Astrocyte (in vitro differentiated cells and primary cell): ENCODE measurements at places on chromosomes 6 and 20.
A peak's percentile ranks its signal among the peaks of the same experiment; 100 is the strongest.

GRCh38 chr6:138719744-138720143 lies 53.8 kb upstream of the CCDC28A start:
- no peak overlapping the region for H3K27ac ChIP-seq
- no peaks in the 10 kb centered on the region for H3K36me3 ChIP-seq
- no peak for DNase-seq
- H3K4me1 ChIP-seq, result peaks cover 18% of the 10 kb centered on the region

GRCh38 chr6:134938896-134939295 lies 11.0 kb downstream of the ALDH8A1 start:
- H3K4me3 ChIP-seq, result no peak overlapping the region
- H3K36me3 ChIP-seq, result no peaks in the 10 kb centered on the region
- DNase-seq, result peak; percentile 4
- no peak overlapping the region for H3K27ac ChIP-seq
- no peaks in the 10 kb centered on the region for H3K27me3 ChIP-seq

DNA sequence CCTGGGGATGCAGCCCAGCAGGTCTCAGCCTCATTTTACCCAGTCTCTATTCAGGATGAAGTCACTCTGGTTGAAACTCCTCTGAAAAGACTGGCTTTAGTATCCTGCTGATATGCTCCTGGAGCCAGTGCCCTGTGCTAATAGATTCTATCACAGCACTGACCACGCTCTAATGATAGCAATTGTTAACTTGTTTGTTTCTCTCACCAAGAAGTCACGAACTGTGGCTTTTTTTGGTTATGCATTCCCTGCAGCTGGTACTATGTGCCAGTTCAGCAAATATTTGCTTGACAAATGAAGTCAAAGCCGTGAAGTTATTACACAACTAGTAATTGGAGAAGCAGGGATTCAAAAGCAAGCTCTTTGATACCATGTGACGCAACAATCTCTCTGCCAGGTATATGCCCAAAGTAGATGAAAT lies 754.6 kb downstream of the KIF16B start:
- no peaks in the 10 kb centered on the region for H3K4me1 ChIP-seq
- no peak overlapping the region for H3K4me3 ChIP-seq
- no peak for DNase-seq
- H3K27ac ChIP-seq, result no peak overlapping the region

DNA sequence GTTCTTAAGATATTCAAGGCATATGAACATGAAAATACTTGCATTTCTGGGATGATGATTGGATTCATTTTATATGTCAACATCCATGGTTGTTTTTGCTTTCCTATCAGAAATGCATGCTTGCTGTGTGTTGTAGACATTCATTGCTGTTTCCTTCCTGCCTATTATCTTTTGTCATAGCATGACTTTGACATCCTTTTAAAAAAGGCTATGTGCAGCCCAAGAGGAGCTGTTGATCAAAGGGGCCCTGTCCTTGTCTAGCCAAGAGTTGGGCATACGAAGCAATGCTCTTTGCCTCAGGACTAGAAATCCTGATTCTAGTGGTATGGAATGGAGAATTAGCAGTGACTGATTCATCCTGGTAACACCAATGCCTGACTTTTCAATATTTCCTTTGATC lies 143.1 kb downstream of the RNF144B start:
- no peaks in the 10 kb centered on the region for H3K36me3 ChIP-seq
- H3K4me1 ChIP-seq, result no peaks in the 10 kb centered on the region
- H3K27ac ChIP-seq, result no peak overlapping the region
- no peak overlapping the region for H3K4me3 ChIP-seq

- no peaks in the 10 kb centered on the region for H3K36me3 ChIP-seq
- H3K27me3 ChIP-seq, result no peaks in the 10 kb centered on the region
- peak; percentile 18 for DNase-seq
Observed at GRCh38 chr20:61332016-61332975, 80.2 kb downstream of the CDH4 start.

- H3K36me3 ChIP-seq, result no peaks in the 10 kb centered on the region
- H3K27ac ChIP-seq, result no peak overlapping the region
- DNase-seq, result no peak
- no peaks in the 10 kb centered on the region for H3K27me3 ChIP-seq
- H3K4me1 ChIP-seq, result no peaks in the 10 kb centered on the region
Observed at GRCh38 chr6:55675941-55676340, 96.9 kb upstream of the HMGCLL1 start.

GRCh38 chr6:22062807-22063408 lies 233.9 kb downstream of the PRL start:
- DNase-seq, result no peak
- H3K4me1 ChIP-seq, result no peaks in the 10 kb centered on the region
- no peak overlapping the region for H3K4me3 ChIP-seq

DNA sequence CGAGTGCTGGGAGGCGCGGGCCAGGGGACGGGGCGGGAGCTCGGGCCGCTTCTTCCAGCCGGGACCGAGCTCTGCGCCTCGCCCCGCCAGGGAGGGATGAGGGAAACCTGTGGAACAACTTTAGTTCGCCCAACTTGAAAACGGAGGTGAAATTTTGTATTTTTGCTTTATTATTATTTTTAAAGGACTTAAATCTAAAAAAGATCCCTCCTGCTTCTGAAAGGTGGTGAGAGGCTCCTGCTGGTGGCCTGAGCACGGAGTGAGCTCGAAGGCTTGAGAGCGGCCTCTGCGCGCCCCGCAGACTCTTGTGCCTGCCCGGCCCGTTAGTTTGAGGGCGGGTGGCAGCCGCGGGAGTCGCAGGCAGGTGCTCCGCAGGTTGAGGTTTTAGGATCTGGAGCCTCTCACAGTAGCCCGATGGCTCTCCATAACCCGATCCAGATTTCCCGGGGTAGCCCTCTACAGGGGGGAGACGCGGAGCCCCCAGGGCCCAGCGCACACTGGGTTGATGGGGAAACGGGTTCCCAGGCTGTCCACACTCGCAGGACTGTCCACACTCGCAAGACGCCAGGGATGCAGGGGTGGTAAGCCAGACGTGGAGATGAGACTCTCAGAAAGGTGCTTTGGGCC lies 46.2 kb upstream of the SUPT3H start:
- peak overlapping the region; percentile 88 for H3K27ac ChIP-seq
- peaks cover 2% of the 10 kb centered on the region for H3K36me3 ChIP-seq
- no peak for DNase-seq

GRCh38 chr6:105884426-105884825 lies 201.7 kb upstream of the PRDM1 start:
- H3K4me3 ChIP-seq, result no peak overlapping the region
- no peaks in the 10 kb centered on the region for H3K36me3 ChIP-seq
- no peaks in the 10 kb centered on the region for H3K4me1 ChIP-seq
- no peak overlapping the region for H3K27ac ChIP-seq
- no peak for DNase-seq

- H3K27me3 ChIP-seq, result no peaks in the 10 kb centered on the region
- peaks cover 4% of the 10 kb centered on the region for H3K4me1 ChIP-seq
- peak overlapping the region; percentile 22 for H3K27ac ChIP-seq
- DNase-seq, result peak; percentile 65
Observed at GRCh38 chr20:44609516-44610312, 27.3 kb downstream of the PKIG start.

- H3K27ac ChIP-seq, result no peak overlapping the region
- no peak overlapping the region for H3K4me3 ChIP-seq
- no peaks in the 10 kb centered on the region for H3K36me3 ChIP-seq
- DNase-seq, result no peak
- H3K4me1 ChIP-seq, result no peaks in the 10 kb centered on the region
Observed at GRCh38 chr20:31355981-31356380, 12.4 kb upstream of the DEFB118 start.

- H3K36me3 ChIP-seq, result no peaks in the 10 kb centered on the region
- no peak overlapping the region for H3K27ac ChIP-seq
- peaks cover 6% of the 10 kb centered on the region for H3K4me1 ChIP-seq
- DNase-seq, result no peak
Observed at GRCh38 chr6:155372256-155372655, 58.0 kb upstream of the TFB1M start.

GRCh38 chr6:85285114-85285513 lies 164.8 kb upstream of the NT5E start:
- no peak for DNase-seq
- no peaks in the 10 kb centered on the region for H3K4me1 ChIP-seq
- no peak overlapping the region for H3K27ac ChIP-seq
- H3K4me3 ChIP-seq, result no peak overlapping the region
- H3K27me3 ChIP-seq, result no peaks in the 10 kb centered on the region

DNA sequence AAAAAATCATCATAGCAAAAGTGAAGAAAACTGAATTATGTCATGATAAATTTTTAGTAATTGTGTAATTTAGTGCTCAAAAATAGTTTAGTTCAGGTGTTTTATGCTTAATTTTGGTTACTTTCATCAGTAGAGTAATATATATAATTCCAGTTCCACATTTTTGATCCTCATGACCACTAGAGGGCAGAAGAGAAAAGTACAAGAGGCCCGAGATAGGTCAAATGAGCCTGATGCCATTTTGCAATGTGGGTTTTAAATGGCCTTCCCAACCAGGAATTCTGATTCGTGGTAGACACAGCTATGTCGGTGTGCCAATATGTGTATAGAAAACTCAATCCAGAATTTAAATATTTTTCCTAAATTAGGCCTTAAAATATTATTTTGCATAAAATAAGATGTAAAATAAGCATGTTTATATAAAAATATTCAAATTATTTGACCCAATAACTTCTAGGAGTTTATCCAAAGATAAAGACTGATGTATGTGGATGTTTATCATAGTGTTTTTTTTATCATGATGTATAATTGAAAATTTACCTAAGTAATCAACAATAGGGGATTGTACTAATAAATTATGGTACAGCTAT lies 159.7 kb upstream of the RPS6KA2 start:
- H3K4me3 ChIP-seq, result no peak overlapping the region
- DNase-seq, result peak; percentile 33
- no peaks in the 10 kb centered on the region for H3K4me1 ChIP-seq
- H3K36me3 ChIP-seq, result no peaks in the 10 kb centered on the region
- no peaks in the 10 kb centered on the region for H3K27me3 ChIP-seq
- no peak overlapping the region for H3K27ac ChIP-seq

GRCh38 chr6:153162646-153163045 lies 31.6 kb upstream of the RGS17 start:
- no peak overlapping the region for H3K27ac ChIP-seq
- no peak overlapping the region for H3K4me3 ChIP-seq
- DNase-seq, result no peak
- no peaks in the 10 kb centered on the region for H3K36me3 ChIP-seq
- no peaks in the 10 kb centered on the region for H3K27me3 ChIP-seq

DNA sequence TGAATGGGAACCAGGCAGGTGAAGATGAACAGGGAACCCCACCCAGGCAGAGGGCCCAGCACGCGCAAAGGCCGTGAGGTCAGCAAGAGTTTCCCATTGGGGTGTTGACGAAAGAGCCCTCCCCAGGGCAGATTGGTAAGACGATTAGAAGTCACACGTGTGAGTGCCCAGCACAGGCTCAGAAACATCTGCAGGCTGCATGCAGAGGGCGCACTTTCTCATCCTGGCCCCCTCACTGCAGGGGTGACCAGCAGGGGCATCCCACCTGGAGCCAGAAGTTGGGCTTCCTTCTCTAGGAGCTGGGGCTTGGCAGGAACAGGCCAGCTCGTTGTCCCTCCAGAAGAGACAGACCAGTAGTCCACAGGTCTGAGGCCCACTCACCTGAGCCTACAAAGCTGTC lies 38.4 kb downstream of the VSTM2L start:
- DNase-seq, result no peak
- no peaks in the 10 kb centered on the region for H3K36me3 ChIP-seq
- no peaks in the 10 kb centered on the region for H3K4me1 ChIP-seq

- H3K4me3 ChIP-seq, result no peak overlapping the region
- H3K27ac ChIP-seq, result no peak overlapping the region
- H3K4me1 ChIP-seq, result no peaks in the 10 kb centered on the region
- H3K27me3 ChIP-seq, result no peaks in the 10 kb centered on the region
Observed at GRCh38 chr6:157953580-157954091, 28.0 kb upstream of the SYNJ2 start.

- no peak overlapping the region for H3K4me3 ChIP-seq
- H3K36me3 ChIP-seq, result no peaks in the 10 kb centered on the region
- no peaks in the 10 kb centered on the region for H3K27me3 ChIP-seq
- H3K27ac ChIP-seq, result no peak overlapping the region
- H3K4me1 ChIP-seq, result peaks cover 14% of the 10 kb centered on the region
- DNase-seq, result peak; percentile 63
Observed at GRCh38 chr6:72422171-72422570, 199.7 kb upstream of the KCNQ5 start.

DNA sequence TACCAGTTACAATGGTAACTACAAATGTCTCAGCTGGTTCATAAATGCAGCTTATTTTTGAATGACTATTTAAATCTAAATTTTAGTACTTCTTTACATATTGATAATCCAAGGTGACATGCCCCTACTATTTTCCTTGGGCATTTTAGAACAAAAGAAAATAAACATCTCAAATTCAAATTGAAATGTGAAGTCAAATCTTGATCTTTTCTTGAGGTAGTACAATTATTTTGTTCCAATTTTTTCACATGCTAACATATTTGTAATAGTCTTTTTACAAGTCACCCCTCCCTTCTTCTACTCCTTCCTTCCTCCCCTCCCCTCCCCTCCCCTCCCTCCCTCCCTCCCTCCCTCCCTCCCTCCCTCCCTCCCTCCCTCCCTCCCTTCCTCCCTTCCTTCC lies 370.1 kb upstream of the MMS22L start:
- H3K36me3 ChIP-seq, result no peaks in the 10 kb centered on the region
- no peak overlapping the region for H3K27ac ChIP-seq
- no peaks in the 10 kb centered on the region for H3K4me1 ChIP-seq
- no peak overlapping the region for H3K4me3 ChIP-seq
- H3K27me3 ChIP-seq, result no peaks in the 10 kb centered on the region

DNA sequence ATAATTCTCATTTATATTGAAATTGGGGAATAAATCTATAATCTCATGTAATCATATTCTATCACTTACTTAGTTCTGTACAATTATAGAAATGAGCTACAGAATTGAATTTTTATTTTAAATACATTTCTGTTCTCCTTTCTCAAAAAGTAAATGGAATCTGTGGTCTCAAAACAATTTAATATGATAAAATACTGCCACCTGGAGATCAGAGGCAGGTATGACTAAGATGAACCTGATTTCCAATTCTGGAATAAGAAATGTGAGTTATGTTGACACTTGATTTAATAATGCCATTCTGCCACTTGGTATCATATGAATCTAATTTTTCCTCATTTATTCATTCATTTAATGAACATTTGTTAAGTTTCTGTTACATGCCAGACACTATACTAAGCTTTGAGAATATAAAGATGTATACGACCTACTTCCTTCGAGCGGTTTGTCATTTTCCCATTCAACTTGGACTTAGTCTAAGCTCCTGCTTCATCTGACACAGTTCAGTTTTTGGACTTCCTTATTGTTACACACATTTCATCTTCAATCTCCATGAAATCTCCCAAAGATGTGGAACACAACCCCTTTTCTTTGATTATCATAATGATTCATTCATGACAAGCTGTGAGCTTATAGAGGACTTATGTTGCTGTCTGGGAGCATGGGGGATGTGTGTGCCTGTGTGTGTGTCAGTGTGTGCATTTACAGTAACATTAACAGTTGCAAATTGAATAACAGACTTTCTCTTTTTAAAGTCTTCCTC lies 7.5 kb upstream of the CCDC28A start:
- H3K36me3 ChIP-seq, result no peaks in the 10 kb centered on the region
- no peak overlapping the region for H3K27ac ChIP-seq
- DNase-seq, result no peak
- H3K4me1 ChIP-seq, result no peaks in the 10 kb centered on the region
- H3K4me3 ChIP-seq, result no peak overlapping the region
- no peaks in the 10 kb centered on the region for H3K27me3 ChIP-seq
